ENCODE measurements at places on chromosomes 12 and 14.
A peak's percentile ranks its signal among the peaks of the same experiment; 100 is the strongest.

- H3K36me3 ChIP-seq = no peaks in the 10 kb centered on the region
- no peak for DNase-seq
- no peaks in the 10 kb centered on the region for H3K27me3 ChIP-seq
- H3K4me3 ChIP-seq = no peak overlapping the region
Observed at GRCh38 chr14:40436551-40436950, 1004.3 kb upstream of the FBXO33 start.

GRCh38 chr14:104108570-104109541 lies 23.4 kb downstream of the ASPG start:
- no peaks in the 10 kb centered on the region for H3K36me3 ChIP-seq
- H3K27me3 ChIP-seq = no peaks in the 10 kb centered on the region
- H3K4me1 ChIP-seq = peaks cover 20% of the 10 kb centered on the region
- peak; percentile 27 for DNase-seq

DNA sequence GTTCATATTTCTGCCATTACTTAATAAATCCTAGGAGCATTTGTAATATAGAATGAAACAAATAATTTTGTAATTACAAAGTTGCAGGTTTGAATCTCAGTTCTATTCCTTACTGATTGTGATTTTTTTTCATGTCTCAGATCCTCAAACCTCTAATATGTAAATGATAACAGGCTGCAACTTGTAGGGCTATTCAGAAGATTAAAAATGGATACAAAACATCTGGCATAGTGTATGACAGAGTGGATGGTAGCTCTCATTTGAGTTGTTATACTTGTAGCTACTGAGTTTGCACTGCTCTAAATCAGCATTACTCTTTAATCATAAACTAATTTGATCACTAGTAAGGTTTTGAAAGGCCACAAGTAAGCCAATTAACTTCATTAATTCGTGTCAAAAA lies 406.3 kb upstream of the MGAT4C start:
- DNase-seq = no peak
- no peak overlapping the region for H3K4me3 ChIP-seq
- no peaks in the 10 kb centered on the region for H3K4me1 ChIP-seq
- no peak overlapping the region for H3K27ac ChIP-seq
- H3K36me3 ChIP-seq = no peaks in the 10 kb centered on the region

- DNase-seq = no peak
- H3K27me3 ChIP-seq = no peaks in the 10 kb centered on the region
- no peak overlapping the region for H3K4me3 ChIP-seq
- H3K36me3 ChIP-seq = no peaks in the 10 kb centered on the region
- H3K4me1 ChIP-seq = no peaks in the 10 kb centered on the region
- H3K27ac ChIP-seq = no peak overlapping the region
Observed at GRCh38 chr12:48291511-48291910, 59.2 kb downstream of the ZNF641 start.

GRCh38 chr12:122395319-122395718 lies 27.1 kb downstream of the CLIP1 start:
- peak overlapping the region; percentile 70 for H3K27ac ChIP-seq
- H3K36me3 ChIP-seq = no peaks in the 10 kb centered on the region
- no peaks in the 10 kb centered on the region for H3K27me3 ChIP-seq
- no peak overlapping the region for H3K4me3 ChIP-seq
- peak; percentile 26 for DNase-seq

DNA sequence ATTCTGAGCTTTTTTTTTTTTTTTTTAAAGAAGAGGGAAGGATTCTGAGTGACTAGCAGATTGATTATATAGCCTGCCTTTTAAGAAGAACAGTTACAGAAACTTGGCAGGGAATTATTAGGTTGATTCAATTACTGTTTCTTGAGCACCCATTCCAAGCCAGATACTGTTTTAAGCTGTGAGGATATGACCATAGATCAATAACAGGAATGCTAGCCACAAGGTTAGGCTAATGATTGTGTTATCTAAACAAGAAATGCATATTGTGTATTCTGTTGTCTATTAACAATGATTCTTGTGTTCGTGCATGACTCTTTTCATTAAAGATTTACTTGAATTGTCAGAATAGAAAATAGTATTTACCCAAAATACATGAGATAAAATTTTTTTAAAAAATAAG lies 67.1 kb downstream of the PRORP start:
- H3K27ac ChIP-seq = no peak overlapping the region
- H3K36me3 ChIP-seq = 0 out of 2 replicates have a peak, but pooled peaks cover 2% of the 10 kb centered on the region
- H3K4me1 ChIP-seq = no peaks in the 10 kb centered on the region

GRCh38 chr14:58455593-58456265 lies 28.2 kb downstream of the KIAA0586 start:
- no peaks in the 10 kb centered on the region for H3K4me1 ChIP-seq
- H3K27ac ChIP-seq = no peak overlapping the region
- H3K4me3 ChIP-seq = no peak overlapping the region
- H3K36me3 ChIP-seq = peaks cover 55% of the 10 kb centered on the region
- no peaks in the 10 kb centered on the region for H3K27me3 ChIP-seq
- no peak for DNase-seq

DNA sequence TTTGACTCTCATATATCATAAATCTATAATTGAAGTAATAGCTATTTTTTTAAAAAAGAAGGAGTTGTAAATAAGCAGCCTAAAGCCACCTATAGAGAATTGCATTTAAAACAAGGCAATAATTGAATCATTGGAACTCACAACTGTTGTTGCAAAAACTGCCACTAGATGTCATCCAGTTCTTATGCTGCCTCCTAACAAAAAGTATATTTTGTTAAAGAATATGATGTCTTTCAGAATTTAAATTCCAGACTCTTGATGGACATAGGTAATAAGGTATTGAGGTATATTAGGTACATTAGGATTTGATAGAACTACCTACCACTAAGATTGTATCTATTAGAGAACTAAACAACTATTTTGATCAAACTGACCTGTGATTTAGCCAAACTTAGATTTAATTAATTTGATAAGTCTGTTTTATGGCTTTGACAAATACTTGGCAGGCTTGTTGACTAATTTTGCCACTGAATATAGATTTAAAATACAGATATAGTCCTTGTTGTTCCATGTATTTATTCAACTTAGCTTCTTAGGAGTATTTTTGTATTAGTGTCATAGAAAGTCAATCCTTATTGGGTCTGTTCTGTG lies 401.4 kb downstream of the RPL10L start:
- H3K4me1 ChIP-seq = no peaks in the 10 kb centered on the region
- no peak overlapping the region for H3K4me3 ChIP-seq
- no peaks in the 10 kb centered on the region for H3K27me3 ChIP-seq
- no peak for DNase-seq
- H3K27ac ChIP-seq = no peak overlapping the region
- H3K36me3 ChIP-seq = no peaks in the 10 kb centered on the region

GRCh38 chr12:69897744-69898143 lies 72.7 kb downstream of the MYRFL start:
- 0 out of 2 replicates have a peak, but pooled peaks cover 7% of the 10 kb centered on the region for H3K4me1 ChIP-seq
- no peaks in the 10 kb centered on the region for H3K36me3 ChIP-seq
- no peak overlapping the region for H3K4me3 ChIP-seq
- no peaks in the 10 kb centered on the region for H3K27me3 ChIP-seq
- no peak overlapping the region for H3K27ac ChIP-seq

DNA sequence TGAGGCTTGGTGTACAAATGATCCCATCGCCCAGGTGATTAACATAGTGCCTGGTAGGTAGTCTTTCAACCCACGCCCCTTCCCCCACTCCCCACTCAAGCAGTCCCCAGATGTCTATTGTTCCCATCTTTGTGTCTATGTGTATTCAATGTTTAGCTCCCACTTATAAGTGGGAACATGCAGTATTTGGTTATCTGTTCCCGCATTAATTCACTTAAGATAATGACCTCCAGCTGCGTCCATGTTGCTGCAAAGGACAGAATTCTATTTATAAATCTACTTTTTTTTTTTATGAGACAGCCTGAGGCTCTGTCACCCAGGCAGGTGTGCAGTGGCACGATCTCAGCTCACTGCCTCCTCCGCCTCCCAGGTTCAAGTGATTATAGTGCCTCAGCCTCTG lies 15.7 kb downstream of the SPX start:
- H3K4me3 ChIP-seq = no peak overlapping the region
- no peaks in the 10 kb centered on the region for H3K4me1 ChIP-seq
- no peak for DNase-seq
- no peak overlapping the region for H3K27ac ChIP-seq

GRCh38 chr14:89013698-89014568 lies 189.5 kb downstream of the TTC8 start:
- H3K27ac ChIP-seq = no peak overlapping the region
- DNase-seq = no peak
- H3K4me3 ChIP-seq = no peak overlapping the region
- H3K27me3 ChIP-seq = no peaks in the 10 kb centered on the region
- no peaks in the 10 kb centered on the region for H3K4me1 ChIP-seq

GRCh38 chr12:7016958-7017571 lies 1.2 kb downstream of the LPCAT3 start:
- DNase-seq = no peak
- no peak overlapping the region for H3K27ac ChIP-seq
- no peaks in the 10 kb centered on the region for H3K27me3 ChIP-seq
- peak overlapping the region; percentile 77 for H3K4me3 ChIP-seq
- no peaks in the 10 kb centered on the region for H3K4me1 ChIP-seq

GRCh38 chr12:117685110-117685926 lies 283.5 kb downstream of the KSR2 start:
- no peaks in the 10 kb centered on the region for H3K36me3 ChIP-seq
- peaks cover 32% of the 10 kb centered on the region for H3K4me1 ChIP-seq
- H3K27ac ChIP-seq = peak overlapping the region; percentile 97
- peak; percentile 84 for DNase-seq

DNA sequence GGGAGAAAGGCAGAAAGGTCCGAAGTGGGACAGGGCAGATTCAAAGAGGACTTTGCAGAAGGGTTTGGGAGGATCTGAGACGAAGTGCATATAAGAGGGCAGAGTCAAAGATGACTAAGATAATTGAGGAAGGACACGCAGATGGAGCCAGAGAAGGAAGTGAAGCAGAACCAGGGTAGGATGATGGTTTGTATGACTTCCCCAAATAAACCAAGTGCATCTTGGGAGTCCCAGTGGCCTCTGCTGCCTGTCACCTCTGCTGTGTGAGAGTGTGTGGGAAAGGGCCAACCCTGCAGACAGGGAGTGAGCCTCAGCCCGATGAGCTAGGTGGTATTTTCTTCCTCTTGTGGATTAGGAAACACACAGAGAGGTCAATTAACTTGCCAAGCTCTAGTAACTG lies 36.8 kb downstream of the FLVCR2 start:
- DNase-seq = no peak
- H3K27ac ChIP-seq = no peak overlapping the region
- H3K4me1 ChIP-seq = no peaks in the 10 kb centered on the region
- H3K27me3 ChIP-seq = peaks cover 33% of the 10 kb centered on the region
- H3K4me3 ChIP-seq = no peak overlapping the region

DNA sequence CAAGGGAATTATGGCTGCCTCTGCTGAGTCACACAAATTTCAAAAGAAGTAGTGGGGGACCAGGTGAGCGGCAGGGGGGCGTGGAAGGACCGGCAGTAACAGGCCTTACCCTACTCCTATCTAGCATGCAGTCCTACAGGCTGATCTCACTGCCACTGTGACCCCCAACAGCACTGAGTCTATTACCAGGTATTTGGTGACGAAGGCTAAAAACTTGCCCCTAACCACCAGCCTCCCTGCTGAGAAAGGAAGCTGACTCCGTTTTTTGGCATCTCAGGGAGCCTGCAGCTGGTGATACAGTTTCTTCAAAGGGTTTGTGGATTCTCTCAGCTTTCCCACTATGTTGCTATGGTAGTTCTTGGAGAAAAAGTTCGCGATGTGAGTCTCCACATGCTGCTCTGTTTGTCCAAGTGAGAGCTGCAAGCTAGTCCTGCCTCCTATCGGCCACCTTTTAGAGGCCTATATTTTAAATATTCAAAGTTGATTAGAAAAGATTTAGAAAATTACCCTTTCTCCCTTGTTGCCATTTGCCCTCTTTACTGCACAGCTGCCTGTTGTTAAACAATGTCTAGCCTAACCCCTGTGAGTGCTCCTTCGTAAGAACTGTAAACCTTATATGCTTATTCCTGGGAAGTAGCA lies 57.1 kb upstream of the SLCO1B1 start:
- no peak for DNase-seq
- H3K27me3 ChIP-seq = no peaks in the 10 kb centered on the region
- peak overlapping the region; percentile 42 for H3K27ac ChIP-seq

GRCh38 chr12:130434560-130434959 lies 96.9 kb downstream of the PIWIL1 start:
- DNase-seq = no peak
- no peak overlapping the region for H3K27ac ChIP-seq
- no peaks in the 10 kb centered on the region for H3K36me3 ChIP-seq

- no peaks in the 10 kb centered on the region for H3K36me3 ChIP-seq
- no peak overlapping the region for H3K4me3 ChIP-seq
- H3K27me3 ChIP-seq = no peaks in the 10 kb centered on the region
- no peak overlapping the region for H3K27ac ChIP-seq
- H3K4me1 ChIP-seq = peaks cover 26% of the 10 kb centered on the region
Observed at GRCh38 chr14:99777951-99778350, 15.3 kb upstream of the EML1 start.

DNA sequence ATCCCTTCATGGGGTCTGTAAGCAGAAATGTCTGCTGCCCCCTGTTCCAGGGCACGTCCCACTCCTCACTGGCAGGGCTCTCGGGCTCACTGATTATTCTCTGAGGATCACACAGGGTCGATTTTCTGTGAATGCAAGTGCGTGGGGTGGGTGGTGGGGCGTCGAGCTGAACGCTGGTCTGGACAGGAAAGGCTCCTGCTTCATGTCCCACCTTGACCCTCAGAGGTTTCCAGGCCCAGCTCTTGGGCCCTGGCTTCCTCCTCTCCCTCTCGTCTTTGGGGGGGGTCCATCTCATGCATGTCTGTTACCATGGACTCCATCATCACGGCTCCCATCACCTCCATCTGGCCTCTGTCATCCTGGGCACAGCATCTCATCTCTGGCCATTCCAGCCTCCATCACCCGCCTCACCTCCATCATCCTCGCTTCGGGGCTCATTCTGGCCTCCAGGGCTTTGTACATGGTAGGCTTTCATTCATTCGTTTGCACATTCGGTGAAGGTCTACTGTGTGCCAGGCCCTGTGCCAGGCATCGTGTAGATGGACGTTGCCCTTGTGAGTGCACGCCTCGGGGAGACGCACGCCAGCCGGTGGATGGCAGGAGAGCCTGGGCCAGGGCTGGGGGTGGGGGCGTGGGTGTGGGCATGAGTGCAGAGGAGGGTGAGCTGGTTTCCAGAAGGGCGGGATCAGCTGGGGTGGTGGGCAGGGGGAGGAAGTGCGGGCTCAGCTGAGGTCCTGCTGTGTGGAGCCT lies 34.7 kb downstream of the RTL1 start:
- H3K27ac ChIP-seq = no peak overlapping the region
- H3K4me1 ChIP-seq = no peaks in the 10 kb centered on the region

DNA sequence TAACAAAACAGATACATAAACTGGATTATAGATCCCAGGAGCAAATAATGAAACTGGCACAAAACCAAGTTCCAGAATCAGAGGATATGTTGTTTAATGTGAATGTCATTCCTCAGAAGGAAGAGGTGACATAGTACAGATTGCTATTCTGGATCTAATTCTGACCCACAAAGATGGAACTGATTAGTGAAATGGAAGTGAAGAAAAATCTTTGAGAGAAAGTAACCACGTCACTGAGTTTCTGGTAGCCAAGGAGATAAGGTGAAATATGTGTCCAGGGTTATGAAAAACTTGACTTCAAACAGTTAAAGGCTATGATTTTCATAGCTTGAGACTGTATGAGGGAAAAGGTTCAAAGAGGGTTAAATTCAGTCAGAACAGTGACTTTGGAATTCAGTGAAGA lies 8.3 kb downstream of the OR10AD1 start:
- H3K27ac ChIP-seq = peak overlapping the region; percentile 45
- H3K4me3 ChIP-seq = peak overlapping the region; percentile 40
- H3K36me3 ChIP-seq = no peaks in the 10 kb centered on the region
- no peaks in the 10 kb centered on the region for H3K27me3 ChIP-seq

- H3K36me3 ChIP-seq = no peaks in the 10 kb centered on the region
- DNase-seq = no peak
- H3K4me3 ChIP-seq = no peak overlapping the region
- H3K27ac ChIP-seq = peak overlapping the region; percentile 67
- no peaks in the 10 kb centered on the region for H3K27me3 ChIP-seq
- peaks cover 11% of the 10 kb centered on the region for H3K4me1 ChIP-seq
Observed at GRCh38 chr12:106297075-106297474, 5.5 kb upstream of the TCP11L2 start.

Data from SK-N-SH (cell line).